ENCODE measurements at places on chromosomes 13 and 19. TPM values are rescaled to one million over a fixed set of nuclear protein-coding genes. Genes with fewer than 3 reads are reported as not detected.

MEIOSIN gene
- not detected for total RNA-seq

SLC46A3 gene
- total RNA-seq: 6.3 TPM

A1BG gene
- 8.4 TPM for total RNA-seq

KLK14 gene
- not detected for total RNA-seq

SARS2 gene
- total RNA-seq: 18.7 TPM

SUPT5H gene
- 322 TPM for total RNA-seq
